ENCODE measurements at places on chromosomes 7 and 10.

- no peak for DNase-seq
These were observed 707.5 kb downstream of the ZWINT start for GRCh38 chr10:55653531-55653930.

DNA sequence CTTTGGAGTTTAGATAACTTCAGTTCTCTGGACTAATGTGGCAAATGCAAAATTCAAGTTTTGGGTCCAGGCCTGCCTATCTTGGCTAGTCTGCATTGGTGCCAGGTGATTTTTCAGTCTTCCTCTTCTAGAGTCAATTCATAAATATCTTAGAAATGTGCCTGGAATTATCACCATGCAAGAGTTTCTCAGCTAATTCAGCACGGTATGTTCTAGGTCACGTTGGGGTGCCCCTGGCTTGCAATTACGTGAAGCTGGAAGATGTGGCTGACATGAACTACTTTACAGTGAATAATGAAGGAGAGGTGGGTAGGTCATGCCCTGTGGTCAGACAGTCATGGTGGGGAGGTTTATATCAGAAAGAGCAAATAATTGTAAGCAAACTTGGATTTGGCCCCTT is 25.0 kb downstream of the ZDHHC6 start:
- no peak for DNase-seq

DNA sequence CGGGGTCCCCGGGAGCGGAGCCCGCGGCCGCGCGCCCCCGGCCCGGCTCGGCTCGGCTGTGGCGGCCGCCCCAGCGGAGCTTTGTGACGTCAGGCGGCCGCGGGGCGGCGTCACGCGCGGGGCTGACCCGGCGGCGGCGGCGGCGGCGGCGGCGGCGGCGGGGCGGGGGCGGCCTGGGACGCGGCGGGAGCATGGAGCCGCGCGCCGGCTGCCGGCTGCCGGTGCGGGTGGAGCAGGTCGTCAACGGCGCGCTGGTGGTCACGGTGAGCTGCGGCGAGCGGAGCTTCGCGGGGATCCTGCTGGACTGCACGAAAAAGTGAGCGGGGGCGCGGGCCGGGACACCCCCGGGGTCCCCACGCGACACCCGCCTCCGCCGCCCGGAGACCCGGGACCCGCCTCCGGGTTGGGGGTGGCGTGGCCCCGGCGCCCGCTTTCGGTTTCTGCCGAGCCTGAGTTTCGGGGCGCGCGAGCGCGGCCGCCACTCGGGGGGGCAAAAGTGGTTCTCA is at the start of gene PWWP2B:
Gene PWWP2B (plus strand): TSS at position 165 of the 506 bp plus-strand sequence. CDS start 27 bp downstream, at position 192.
- DNase-seq, result peak; percentile 61

GRCh38 chr7:130877991-130878305 is 143.9 kb upstream of the KLF14 start:
- no peak for DNase-seq

DNA sequence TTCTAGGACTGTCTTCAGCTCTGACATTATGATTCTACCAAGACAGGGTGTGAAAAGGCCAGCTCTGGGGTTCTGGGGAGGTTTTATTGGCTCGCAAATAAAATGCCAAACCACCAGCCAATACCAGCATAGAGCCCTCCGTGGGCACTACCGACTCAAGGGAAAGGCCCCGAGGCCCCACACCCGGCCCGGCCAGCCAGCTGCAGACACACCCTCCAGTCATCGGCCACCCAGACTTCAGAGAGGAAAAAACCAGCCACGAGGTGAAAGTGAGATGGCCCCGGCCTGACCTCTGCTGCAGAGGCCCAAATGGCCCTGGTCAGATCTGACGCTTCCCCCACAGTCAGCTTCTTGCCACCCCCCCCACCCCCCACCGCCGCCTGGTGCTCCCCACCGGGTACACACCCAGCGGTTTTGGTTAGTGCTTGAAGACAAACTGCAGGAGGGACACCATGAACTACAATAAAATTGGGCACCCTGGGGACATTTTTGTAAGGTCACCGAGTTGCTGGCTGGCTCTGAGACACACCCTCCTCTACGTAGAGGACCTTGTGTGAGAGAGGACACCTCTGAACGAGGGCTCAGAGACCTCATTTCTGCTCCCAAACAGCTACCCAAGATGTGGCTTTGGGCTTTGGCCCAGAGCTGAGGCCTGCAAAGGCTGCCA is 79.9 kb downstream of the PRKAG2 start:
- DNase-seq, result no peak

DNA sequence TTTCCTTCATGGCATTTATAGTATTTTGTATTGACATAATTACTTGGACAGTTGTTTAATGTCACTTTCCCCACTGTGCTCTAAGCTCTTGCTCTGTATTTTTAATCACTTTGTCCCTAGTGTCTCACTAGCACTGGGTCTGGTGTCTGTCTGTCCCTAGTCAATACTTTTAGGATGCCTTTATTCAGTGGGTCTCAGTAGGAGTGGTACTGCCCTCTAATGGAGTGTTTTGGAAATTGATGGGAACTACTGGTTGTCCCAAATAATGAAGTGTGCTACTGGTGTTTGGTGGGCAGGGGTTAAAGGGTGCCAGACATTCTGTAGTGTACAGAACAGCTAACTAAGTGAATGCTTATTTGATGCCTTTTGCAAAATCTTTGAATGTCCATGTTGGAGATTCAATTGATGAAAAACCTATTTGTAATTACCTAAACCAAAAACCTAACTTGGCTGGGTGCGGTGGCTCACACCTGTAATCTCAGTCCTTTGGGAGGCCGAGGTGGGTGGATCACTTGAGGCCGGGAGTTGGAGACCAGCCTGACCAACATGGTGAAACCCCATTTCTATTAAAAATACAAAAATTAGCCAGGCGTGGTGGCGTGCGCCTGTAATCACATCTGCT is 33.3 kb downstream of the CDK14 start:
- no peak for DNase-seq

GRCh38 chr10:63707254-63707910 is 186.2 kb downstream of the REEP3 start:
- DNase-seq, result peak; percentile 29

GRCh38 chr7:55055479-55055878 is 36.7 kb downstream of the EGFR start:
- no peak for DNase-seq

GRCh38 chr10:130809761-130810515 is 501.6 kb downstream of the TCERG1L start:
- DNase-seq, result no peak

- DNase-seq, result no peak
These were observed 23.7 kb upstream of the DDC start for GRCh38 chr7:50588937-50589336.

DNA sequence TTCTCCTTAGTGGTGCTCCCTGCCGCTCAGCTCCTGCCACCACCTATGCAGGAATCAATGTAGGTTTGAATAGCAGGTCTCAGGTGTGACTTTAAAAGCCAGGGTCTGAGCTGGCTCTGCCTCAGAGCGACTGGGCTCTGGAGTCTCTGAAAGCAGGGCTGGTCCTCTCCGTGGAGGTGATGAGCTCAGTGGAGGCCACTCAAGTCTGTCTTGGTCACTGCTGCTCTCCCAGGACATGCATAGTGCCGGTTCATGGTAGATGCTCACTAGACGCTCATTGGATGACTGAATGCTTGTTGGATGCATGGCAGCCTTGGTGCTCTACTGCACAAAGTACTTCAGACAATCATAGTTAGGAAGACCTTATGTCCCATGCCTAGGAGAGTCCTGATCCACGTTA is 45.1 kb upstream of the PTF1A start:
- no peak for DNase-seq

- no peak for DNase-seq
These were observed 18.1 kb downstream of the SLC35G1 start for GRCh38 chr10:93911866-93912265.

DNA sequence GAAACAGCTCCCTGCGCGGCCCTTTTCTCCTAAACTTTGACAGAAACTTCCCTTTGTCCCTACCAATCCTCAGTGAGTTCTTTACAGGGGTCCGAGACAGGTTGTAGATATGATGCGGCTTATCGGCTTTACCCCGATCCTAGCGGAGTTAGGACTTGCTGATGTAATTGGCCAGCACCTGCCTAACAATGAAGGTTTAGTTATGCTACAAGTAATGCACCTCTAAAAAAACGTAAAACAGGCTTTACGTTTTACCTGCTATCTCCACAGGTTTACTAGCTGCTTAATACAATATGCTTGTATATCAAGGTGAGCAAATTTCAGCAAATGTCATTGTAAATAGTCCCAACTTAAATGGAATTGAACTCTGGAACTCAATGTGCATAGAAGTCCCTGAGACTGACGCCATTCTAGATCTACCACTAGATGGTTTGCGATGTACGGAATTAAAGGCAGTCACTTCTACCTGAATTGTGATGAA is 697 bp upstream of the SNX13 start:
- DNase-seq, result no peak

GRCh38 chr7:16721541-16721940 is 32.0 kb upstream of the TSPAN13 start:
- peak; percentile 9 for DNase-seq

DNA sequence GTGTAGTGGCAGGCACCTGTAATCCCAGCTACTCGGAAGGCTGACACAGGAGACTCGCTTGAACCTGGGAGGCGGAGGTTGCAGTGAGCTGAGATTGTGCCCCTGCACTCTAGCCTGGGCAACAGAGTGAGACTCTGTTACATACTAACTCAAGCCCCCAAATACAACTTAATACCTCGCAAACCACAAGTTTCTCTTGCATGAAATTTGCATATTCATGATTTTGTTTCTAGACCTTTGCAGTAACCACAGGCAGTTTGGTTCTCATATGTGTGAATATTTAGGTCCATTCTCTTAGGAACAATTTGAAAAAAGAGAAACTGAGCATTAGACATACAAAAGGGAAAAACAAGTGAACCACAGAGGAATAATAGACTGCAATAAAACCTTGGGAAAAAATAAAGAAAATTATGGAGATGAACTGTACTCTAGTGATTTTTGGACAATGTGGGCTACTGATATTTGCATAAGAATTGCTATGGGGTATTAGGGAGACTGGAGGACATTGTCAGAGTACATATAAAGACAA is 77.0 kb downstream of the ZNF277 start:
- DNase-seq, result no peak

DNA sequence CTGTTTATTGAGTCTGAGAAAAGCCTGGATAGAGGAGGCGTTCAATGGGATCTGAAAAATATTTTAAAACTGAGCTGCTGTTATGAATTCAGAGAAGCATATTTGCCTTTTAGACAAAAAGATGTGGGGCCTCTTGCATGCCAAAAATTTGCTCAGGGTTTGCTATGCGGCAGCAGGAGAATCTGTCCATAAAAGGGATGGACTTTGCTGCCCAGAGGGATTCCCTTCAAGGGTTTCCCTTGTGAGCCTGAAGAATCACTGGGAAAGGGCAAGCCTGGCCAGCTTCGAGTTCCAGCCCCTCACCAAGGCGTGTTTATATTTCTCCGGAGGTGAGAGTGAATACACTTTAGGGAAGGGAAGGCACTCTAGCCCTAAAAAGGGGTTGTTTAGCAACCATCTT is 55.5 kb upstream of the CALD1 start:
- DNase-seq, result no peak

DNA sequence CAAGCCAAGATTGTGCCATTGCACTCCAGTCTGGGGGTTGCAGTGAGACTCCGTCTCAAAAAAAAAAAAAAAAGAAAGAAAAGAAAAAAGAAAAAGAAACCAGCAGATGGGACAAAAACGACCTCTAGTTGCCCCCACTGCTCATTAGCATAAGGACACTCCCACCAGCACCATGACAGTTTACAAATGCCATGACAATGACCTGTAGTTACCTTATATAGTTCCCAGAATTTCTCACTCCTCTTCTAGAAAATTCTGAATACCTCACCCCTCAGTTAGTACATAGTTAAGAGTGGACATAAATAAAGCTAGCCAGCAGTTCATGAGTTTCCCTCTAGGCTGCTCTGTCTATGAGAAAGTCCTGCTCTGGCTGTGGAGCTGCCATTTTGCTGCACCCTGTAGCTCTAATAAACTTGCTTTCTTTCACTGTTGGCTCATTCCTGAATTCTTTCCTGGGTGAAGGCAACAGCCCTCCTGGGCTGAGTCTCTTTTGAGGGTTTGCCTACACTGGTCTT is 276.8 kb upstream of the AKR1E2 start:
- no peak for DNase-seq

GRCh38 chr10:132439025-132439388 is 42.0 kb downstream of the PWWP2B start:
- no peak for DNase-seq

- DNase-seq, result no peak
These were observed 82.2 kb downstream of the FAM107B start for GRCh38 chr10:14692344-14693076.

DNA sequence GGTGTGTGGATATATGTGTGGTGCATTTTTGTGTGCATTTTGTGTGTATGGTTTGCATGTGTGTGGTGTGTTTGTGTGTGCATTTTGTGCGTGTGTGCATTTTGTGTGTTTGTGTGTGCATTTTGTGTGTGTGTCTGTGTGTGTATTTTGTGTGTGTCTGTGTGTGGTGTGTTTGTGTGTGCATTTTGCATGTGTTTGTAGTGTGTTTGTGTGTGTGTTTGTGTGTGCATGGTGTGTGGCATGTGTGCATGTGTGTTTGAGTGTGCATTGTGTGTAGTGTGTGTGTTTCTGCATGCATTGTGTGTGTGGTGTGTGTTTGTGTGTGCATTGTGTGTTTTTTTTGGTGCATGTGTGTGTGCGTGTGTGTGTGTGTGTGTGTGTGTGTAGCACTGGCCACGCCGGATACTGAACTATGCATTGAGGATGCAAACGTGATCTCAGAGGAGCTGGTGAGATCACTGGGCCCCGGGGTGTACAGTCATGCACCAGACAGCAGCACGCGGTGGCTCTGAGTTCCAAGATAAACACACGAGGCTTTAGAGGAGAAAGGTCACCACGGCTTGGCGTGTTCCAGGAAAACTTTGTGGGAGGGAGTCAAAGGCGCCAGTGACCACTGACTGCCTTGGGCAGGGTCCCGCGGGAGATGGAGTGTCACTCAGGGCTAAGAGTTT is 106.6 kb upstream of the SHH start:
- no peak for DNase-seq

GRCh38 chr10:6990891-6991290 is 410.8 kb upstream of the PRKCQ start:
- no peak for DNase-seq

DNA sequence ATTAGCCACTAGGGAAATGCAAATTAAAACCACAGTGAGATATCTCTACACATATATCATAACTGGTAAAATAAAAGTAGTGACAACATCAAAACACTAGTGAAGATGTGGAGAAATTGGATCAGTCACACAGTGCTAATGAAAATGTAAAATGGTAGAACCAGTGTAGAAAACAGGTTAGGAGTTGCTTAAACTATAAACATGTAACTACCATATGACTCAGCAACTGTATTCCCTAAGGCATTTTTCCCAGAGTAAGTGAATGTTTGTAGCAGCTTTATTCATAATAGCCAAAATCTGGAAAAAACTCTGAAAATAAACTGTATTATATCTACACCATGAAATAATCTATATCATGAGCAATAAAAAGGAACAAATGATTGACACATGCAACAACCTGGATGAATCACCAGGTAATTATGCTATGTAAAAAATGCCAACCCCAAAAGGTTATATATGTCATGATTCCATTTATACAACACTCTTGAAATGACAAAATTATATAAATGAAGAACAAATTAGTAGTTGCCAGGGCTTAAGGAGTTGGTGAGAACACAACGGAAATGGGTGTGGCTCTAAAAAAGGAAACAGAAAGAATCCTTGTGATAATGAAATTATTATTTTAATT is 22.8 kb downstream of the SLC25A40 start:
- DNase-seq, result no peak

GRCh38 chr7:40604601-40605438 is 470.0 kb downstream of the SUGCT start:
- DNase-seq, result no peak
